ENCODE measurements at places on chromosomes 12 and 14.

GRCh38 chr14:67260965-67261364 is 19.7 kb downstream of the PALS1 start:
- no peak for DNase-seq

DNA sequence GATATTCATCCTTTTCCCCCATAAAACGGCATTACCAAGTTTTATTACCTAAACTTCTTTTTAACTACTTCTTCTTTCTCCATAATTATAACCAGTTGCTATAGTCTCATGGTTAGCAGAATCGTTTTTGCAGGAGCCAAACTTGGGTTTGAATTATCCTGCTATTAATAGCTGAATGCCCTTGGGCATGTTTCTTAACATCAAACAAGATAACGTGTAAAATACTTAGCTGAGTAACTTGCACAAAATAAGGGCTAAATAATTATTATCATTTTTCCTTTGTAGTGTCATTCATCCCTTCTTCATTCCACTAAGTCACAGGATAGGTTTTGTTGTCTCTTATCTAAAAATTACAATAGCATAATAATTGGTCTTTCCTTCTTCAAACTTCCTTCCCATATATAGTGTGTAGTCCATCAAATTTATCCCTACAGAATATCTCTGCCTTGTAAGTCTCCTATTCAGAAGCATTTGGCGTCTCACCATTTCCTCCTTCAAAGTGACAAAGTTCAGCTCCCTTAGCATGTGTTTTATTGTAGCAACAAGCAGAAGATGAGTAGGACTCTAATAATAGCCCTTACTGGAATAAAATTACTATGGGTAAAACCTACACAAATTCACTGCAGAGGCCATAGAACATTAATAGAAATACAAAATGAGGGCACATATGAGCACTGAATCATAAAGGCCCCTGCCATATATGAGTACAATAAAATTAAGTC is 63.8 kb downstream of the FAR2 start:
- DNase-seq, result no peak

DNA sequence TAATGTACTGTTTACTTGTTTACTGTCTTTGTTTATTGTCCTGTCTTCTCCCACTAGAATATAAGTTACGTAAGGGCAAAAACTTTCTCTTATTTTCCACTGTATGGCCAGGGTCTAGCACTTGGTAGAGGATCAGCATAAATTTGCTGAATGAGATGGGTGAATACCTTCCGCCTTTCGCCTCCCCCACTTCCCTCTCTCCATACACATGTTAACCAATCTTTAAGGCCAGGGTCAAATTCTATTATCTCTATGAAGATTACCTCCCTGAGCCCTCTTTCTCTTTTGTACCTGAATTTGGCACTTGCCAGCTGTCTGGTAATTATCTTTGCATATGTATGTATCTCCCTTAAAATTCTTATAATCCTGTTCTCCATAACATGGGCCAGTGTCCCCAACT is 4.9 kb downstream of the DUSP16 start:
- no peak for DNase-seq

- no peak for DNase-seq
Observed at GRCh38 chr14:59699442-59699841, 122.8 kb upstream of the CCDC175 start.

DNA sequence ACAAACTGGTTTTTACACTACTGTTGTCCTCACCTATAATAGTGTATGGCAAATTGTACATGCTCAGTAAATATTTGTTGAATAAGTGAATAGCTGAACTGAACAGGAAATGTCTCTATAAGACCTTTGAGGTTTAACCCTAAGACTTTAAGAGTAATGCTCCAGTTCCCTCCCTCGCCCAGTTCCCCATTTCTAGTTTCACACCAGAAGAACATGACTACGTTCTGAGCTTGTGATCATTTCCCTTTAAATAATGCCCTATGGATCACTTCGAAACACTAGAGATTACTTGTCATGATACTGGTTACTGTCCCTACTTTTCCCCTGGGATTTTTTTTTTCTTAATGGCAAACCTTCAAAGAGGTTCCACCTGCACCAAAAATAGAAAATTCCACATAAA is 69.3 kb downstream of the PRKD1 start:
- no peak for DNase-seq

DNA sequence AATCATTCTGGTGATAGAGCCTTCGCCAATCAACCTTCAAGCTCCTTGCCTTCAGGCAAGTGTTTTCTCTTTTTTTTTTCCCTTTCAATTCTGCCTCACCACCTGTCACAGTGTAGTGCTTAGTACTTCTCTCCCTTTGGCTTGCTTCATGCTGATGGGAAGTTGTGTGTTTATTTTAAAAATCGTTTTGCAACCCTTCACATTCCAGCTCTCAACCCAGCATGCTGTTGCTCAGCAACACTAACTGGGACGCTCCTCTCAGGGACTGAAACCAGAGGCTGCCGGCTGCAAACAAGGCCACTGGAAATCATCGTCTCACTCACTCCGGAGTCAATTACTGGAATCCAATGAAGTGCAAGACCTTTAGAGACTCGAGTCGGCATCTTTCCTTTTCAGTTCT is 342.7 kb downstream of the PRKD1 start:
- peak; percentile 32 for DNase-seq

DNA sequence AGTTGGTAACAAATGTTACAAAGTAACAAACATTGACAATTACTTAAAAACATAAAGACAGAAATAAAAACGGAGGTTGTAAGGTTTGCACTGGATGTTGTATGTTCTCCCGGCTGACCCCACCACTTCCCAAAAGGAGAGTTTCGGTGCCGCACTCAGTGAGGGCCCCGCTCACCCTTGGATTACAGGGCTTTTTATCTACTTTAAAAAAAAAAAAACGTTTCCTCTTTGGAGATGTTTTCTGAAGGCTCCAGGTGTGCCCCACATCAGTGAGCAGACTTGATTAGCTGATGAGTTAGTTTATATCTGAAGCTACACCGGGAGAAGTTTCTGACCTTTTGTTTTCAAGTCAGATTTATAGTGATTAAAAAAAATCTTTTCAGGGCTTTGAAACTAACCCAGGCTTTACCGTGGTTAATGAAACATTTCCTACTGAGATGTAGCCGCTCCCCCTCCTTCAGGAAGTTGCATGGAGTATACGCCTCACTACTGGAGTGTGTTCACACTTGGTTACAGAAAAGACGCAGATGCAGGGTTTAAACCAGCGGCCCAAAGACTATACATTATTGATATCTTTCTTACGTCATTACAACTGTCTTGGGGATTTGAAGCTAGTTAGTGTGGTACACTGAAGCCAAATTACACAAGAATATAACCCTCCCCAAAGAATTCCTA is 38.0 kb upstream of the BCL7A start:
- DNase-seq, result peak; percentile 58

- DNase-seq, result no peak
Observed at GRCh38 chr12:111942557-111942956, 70.4 kb downstream of the TMEM116 start.

DNA sequence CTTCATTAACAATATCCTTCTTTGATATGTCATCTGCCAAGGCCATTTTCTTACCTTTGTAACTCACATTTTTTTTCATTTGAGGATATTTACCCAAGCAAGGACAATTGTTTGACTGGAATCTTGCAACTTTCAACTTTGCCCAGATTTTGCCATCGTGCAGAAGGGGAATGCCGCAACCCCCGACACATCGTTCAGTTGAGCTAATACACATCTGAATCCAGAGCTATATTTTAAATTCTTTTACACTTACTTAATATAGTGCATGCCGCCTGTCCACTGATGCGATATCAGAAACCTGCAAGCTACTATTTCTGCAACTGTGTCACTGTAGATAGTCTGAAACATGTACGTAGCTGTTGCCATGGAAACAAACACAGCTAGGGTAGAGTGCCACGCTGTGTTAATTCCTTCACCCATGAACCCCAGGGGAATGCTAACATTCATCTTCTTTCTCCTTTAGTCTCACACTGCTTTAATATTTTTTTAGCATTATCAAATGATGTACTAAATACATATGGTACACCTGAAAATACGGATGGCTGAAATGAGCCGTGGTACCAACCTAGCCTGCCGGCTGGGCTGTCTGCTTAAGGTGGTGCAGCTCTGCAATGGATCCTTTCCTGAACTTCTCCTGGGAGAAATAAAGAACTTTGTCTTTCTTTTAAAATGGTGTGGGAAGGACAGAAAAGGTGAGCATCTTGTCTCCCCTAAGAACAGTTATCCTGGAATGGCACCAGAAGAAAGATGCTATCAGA is 77.0 kb upstream of the FOXN3 start:
- peak; percentile 47 for DNase-seq

DNA sequence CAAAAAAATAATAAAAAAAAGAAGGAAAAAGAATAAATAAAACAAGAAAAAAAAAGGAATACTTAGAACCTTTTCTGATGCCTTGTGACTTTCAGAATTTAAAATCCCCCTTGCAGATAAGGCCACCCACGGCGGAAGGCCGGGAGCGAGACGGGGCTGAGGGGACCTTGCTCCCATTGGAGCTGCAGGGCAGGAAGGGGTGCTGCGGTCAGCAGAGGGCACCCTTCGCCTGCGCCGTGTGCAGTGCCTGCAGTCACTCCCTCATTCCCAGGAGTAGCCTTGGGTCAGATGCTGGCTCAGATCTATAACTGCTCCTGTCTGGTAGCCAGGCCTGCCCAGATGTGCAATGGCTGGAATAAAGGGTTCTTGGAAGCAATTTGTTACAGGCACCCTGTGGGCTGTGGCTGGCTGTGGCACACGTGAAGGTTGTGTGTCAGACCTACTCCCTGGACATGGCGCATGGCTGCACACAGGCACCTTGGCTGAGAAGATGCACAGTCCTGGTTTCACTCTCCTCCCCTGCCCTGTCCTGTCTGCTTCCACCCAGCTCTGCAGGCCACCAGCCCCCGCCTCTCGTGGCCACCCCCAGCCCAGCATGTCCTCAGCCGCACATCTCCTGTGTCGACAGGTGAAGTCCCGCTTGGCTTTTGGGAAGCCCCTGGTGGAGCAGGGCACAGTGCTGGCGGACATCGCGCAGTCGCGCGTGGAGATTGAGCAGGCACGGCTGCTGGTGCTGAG is 13.4 kb upstream of the ALDH2 start:
- DNase-seq, result no peak

DNA sequence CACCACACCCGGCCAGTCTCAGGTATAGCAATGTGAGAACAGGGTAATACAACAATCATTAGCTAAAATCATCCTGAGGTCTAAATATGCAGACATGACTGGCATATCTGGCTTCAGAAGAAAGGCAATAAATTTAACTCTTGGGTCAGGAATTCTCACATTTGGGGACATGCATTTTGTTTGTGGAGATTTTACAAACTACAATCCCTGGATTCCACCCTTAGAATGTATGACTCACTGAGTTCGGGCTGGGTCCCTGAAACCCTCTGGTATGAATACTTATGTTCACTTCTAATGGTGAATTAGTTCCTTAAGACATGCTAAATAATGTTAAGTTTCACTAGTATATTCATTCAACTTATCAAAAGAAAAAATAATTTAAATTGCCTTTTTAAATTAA is 98.9 kb upstream of the HMGA2 start:
- no peak for DNase-seq

GRCh38 chr12:400828-401227 is 616 bp upstream of the CCDC77 start:
- DNase-seq, result no peak

- no peak for DNase-seq
Observed at GRCh38 chr14:26332966-26333365, 264.9 kb downstream of the NOVA1 start.

- no peak for DNase-seq
Observed at GRCh38 chr14:35257809-35258208, 34.4 kb upstream of the PSMA6 start.

DNA sequence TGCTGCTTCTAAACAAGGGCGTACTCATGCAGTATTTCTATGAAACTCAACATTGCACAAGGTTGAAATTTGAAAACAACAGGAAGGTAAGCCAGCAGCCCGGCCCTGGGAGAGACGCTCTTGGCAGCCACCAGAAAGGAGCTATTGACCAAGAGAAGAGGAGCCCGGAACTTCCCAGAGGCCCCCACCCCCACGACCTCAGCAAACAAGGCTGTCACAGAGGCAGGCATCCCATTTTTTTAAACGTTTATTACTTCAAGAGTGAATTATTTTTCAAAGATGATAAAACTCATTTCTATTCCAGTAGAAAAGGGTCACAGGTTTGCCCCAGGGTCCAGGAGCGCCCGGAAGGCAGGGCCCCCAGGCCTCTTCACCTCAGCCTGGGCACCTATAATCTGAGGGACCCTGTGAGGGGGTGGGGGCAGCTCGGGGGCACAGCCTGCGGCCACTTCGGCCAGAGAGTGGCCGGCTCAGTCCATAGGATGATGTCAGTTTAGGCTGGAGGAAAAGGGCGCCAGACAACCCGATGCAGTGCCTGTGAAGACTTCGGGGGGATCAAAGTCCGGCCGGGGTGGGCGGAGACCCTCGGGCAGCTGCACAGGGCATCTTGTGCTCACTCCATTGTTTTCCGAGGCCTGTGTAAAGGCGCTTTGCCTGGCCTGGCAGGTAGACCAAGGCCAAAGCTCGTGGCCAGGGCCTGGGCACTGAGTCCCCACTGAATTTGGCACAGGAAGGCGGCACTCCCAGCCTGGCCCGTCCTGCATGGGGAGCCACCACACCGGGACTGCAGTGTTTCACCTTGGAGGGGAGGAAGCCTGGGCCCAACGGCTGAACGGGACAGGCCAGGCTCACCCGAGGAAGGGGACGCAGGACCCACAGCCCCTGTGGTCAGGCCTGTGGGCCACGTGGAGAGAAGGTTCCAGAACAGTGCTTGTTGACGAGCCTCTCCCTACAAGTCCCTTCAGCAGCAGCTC is 86.0 kb downstream of the SCARB1 start:
- no peak for DNase-seq

DNA sequence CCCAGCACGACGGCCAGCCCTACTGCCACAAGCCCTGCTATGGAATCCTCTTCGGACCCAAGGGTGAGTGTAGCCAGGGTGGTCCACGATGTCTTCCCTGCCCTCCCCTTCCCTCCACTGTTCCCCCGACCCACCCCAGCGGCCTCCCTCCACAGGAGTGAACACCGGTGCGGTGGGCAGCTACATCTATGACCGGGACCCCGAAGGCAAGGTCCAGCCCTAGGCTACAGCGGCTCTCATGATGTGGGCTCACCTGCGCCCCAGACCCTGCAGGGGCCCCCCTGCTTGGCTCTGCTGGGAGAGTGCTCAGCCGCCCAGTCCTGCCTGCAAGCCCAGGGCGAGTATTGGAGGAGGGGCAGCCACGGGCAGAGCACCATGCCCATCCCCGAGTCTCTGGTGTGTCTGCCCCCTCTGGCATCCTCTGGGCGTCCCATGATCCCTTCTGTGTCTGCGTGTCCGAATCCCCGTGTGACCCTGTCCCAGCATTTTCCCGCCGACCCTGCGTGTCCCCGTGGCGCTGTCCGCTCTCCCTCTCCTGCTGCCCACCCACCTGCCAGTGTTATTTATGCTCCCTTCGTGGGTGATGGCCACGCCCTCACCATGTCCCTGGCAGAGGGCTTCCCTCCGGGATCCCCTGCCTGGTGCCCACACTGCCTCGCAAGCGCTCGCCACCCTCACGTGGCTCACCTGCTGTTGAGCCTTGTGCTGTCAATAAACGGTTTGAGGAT is 5.0 kb downstream of the CRIP2 start:
- no peak for DNase-seq

DNA sequence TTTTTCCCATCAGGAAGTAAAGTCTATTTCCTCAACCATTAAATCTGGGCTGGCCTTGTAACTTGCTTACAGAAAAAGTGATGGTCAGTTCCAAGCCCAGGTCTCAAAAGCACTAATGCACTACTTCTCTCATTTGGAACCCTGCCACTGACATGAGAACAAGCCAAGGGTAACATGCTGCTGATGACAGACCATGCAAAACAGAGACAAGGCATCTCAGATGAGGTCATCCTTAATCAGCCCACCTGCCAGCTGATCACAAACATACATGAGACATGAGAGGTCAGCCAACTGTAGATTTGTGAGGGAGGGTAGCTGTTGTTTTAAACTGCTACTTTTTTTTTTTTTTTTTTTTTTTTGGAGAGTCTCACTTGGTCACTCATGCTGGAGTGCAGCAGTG is 16.2 kb downstream of the TWF1 start:
- DNase-seq, result no peak

Measured in right renal pelvis (tissue), 4 donors.